ENCODE measurements at places on chromosomes 12 and 14.

GRCh38 chr12:47849261-47849660 is 29.6 kb upstream of the HDAC7 start:
- no peak for DNase-seq

DNA sequence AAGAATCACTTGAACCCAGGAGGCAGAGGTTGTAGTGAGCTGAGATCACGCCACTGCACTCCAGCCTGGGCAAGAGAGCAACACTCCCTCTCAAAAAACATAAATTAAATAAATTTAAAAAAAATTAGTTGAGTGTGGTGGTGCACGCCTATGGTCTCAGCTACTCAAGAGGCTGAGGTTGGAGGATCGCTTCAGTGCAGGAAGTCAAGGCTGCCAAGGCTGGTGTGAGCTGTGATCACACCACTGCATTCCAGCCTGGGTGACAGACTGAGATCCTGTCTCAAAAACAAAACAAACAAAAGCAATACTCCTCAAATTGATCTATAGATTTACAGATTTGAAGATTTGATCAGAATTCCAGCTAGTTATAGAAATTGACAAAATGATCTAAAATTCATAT is 92.7 kb upstream of the RESF1 start:
- DNase-seq, result no peak

DNA sequence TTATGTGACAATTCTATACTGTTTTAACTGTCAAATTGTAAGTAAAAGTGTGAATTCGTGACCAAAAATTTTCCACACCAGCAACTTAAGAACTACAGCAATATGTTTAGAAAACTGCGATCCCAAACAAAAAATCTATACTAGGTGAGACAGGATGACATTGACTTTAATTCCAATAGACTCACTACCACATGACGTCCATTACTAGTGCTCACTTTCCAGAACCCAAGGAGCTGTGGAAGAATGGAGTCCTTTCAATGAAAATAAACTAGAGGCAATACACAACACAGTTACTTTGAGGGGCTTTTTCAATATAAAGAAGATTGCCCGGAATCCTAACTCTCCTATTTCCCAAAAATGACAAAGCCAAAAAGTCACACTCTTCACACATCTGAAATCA is 1.4 kb downstream of the EPS8 start:
- no peak for DNase-seq

- DNase-seq, result no peak
These were observed 91.5 kb upstream of the VASH1 start for GRCh38 chr14:76669770-76670169.

DNA sequence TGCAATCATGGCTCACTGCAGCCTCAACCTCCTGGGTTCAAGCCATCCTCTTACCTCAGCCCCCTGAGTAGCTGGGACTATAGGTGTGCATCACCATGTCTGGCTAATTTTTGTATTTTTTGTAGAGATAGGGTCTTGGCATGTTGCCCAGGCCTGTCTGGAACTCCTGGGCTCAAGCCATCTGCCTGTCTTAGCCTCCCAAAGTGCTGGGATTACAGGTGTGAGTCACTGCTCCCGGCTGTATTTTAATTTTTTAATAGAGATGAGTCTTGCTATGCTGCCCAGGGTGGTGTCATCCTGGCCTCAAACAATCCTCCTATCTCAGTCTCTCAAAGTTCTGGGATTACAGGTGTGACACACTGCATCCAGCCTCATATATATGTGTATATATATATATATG is 31.7 kb upstream of the GPRC5A start:
- DNase-seq, result no peak

GRCh38 chr14:75294649-75295033 is 16.0 kb downstream of the FOS start:
- peak; percentile 25 for DNase-seq

DNA sequence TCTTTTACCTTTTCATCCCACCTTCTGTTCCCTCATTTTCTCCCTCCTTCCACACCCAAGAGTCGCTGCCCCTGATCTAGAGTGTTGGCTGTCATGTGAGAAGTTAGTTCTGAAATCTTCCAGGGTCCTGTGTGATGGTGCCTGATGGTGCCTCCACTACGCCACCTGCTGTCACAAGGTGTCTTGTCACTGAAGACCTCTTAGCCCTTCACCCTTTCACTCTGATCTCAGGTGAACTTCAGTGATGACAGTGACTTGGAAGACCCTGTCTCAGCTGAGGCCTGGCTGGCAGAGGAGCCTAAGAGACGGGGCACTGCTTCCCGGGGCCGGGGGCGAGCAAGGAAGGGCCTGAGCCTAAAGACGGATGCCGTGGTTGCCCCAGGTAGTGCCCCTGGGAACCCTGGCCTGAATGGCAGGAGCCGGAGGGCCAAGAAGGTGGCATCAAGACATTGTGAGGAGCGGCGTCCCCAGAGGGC is 7.6 kb upstream of the PFDN5 start:
- peak; percentile 68 for DNase-seq

- DNase-seq, result no peak
These were observed 64.8 kb upstream of the HIF1A start for GRCh38 chr14:61630399-61631044.

- no peak for DNase-seq
These were observed 22.3 kb downstream of the ZNF268 start for GRCh38 chr12:133203344-133204263.

GRCh38 chr12:102350070-102350469 is 130.3 kb downstream of the IGF1 start:
- DNase-seq, result no peak

All from cardiac muscle cell (in vitro differentiated cells and primary cell).